ENCODE measurements at places on chromosomes 12 and 14. TPM values are rescaled to one million over a fixed set of nuclear protein-coding genes. Genes with fewer than 3 reads are reported as not detected.

MARK3 gene
- 87.4 TPM for total RNA-seq

SCNN1A gene
- total RNA-seq: 1.1 TPM

CD163L1 gene
- total RNA-seq: 1.2 TPM

SPATA7 gene
- 2.9 TPM for total RNA-seq

ZDHHC22 gene
- not detected for total RNA-seq

RFX4 gene
- total RNA-seq: not detected

IFNG-AS1 gene
- total RNA-seq: 5.1 TPM

IRAK3 gene
- total RNA-seq: 0.53 TPM

KLHDC2 gene
- total RNA-seq: 44.1 TPM

TPPP2 gene
- total RNA-seq: not detected

CMKLR1 gene
- total RNA-seq: 0.82 TPM
